ENCODE measurements at places on chromosomes 11 and 22. TPM values are rescaled to one million over a fixed set of nuclear protein-coding genes. Genes with fewer than 3 reads are reported as not detected.

ALDH3B2 gene
- not detected for total RNA-seq

HYOU1 gene
- total RNA-seq: 148 TPM

MUC5AC gene
- total RNA-seq: not detected

FAM118B gene
- 26.0 TPM for total RNA-seq

KRTAP5-11 gene
- total RNA-seq: not detected

KCNJ11 gene
- 0.64 TPM for total RNA-seq

NCR3LG1 gene
- total RNA-seq: 0.51 TPM

FOLR1 gene
- not detected for total RNA-seq

OR52A1 gene
- total RNA-seq: not detected

C22orf42 gene
- not detected for total RNA-seq

SESN3 gene
- 23.2 TPM for total RNA-seq

SCUBE1 gene
- 0.51 TPM for total RNA-seq

BACE1 gene
- 6.9 TPM for total RNA-seq

MLC1 gene
- not detected for total RNA-seq

TYR gene
- not detected for total RNA-seq

RBM7 gene
- total RNA-seq: 53.4 TPM

ANGPTL5 gene
- not detected for total RNA-seq

MMP26 gene
- total RNA-seq: not detected

MMP11 gene
- 6.8 TPM for total RNA-seq

MRGPRE gene
- total RNA-seq: not detected

UCP3 gene
- 0.38 TPM for total RNA-seq

GNG3 gene
- not detected for total RNA-seq
